ENCODE measurements at places on chromosomes 1 and 21. TPM values are rescaled to one million over a fixed set of nuclear protein-coding genes. Genes with fewer than 3 reads are reported as not detected.

DNA sequence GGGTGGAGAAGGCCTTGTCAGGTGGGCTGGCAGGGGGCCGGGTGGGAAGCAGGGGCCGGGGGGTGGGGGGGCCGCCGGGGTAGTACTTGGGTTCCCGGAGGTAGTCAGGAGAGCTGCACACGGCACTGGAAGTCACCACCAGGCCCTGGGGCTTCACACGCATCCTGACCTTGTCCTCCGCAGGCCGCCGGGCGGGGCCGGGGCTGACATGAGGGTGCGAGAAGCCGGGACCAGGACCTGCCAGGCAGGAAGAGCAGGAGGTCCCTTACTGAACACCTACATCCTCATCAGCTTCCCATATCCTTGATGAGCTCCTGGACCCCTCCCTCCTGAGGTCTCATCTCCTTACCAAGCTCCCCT is 52.0 kb downstream of the AHDC1 start:
- DNase-seq, result no peak

DNA sequence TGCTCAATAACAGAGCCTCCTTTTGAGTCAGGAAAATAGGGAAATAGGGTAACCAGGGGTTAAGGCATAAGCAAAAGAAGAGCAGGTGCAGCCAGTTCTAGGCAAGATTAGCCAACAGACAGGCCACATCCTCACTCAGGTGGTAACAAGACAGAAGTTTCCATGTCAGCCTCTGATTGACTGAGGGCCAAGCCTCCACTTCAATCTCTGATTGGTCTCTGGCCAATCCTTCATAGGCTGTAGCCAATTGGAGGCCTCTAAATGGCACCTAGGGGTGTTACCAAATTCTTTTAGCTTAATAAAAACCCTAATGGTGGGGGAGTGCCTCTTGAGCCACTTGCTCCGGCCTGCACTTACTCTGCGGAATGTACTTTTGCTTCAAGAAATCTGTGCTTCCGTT is 37.2 kb downstream of the LACTBL1 start:
- DNase-seq, result peak; percentile 2

GRCh38 chr1:101451888-101452287 is 215.1 kb downstream of the S1PR1 start:
- DNase-seq, result no peak

GRCh38 chr1:118983558-118984041 is 4.5 kb downstream of the TBX15 start:
- DNase-seq, result no peak

GRCh38 chr1:86823386-86823785 is 90.5 kb downstream of the SELENOF start:
- DNase-seq, result no peak

DNA sequence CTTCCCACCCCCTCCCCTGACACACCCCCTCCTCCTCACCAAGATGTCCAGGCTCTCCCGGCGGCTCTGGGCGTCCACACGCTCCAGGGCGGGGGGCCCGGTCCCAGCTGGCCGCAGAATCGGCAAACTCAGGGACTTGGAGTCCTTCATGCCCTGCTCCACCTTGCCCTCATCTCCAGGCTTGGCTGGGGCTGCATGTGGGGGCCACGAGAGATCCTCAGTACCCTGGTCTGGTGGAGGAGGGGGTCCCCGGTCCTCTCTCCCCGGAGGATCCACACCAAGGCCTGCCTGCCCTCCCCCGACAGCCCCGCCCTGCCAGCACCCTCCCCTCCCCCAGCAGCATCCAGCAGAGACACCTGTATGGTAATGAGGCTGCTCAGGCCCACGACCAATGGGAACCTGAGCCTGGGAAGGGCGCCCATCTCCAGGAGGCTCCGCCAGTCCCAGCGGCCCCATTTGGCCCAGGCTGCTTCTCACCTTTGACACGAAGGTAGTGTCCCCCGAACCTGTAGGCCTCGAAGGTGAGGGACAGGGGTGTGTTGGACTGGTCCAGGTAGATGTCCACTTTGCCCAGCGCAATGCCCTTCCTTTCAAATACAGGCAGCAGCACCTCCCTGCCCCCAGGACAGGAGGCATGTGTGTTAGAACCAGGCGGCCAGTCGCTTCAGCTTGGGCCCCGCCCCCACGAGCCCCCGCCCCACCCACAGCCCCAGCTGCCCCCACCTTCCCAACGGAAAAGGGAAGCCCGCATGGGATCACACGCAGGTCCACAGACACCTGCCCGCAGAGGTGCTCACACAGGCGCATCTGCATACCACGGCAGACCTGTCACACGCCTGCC is 8.2 kb upstream of the TNFRSF25 start:
- DNase-seq, result no peak

DNA sequence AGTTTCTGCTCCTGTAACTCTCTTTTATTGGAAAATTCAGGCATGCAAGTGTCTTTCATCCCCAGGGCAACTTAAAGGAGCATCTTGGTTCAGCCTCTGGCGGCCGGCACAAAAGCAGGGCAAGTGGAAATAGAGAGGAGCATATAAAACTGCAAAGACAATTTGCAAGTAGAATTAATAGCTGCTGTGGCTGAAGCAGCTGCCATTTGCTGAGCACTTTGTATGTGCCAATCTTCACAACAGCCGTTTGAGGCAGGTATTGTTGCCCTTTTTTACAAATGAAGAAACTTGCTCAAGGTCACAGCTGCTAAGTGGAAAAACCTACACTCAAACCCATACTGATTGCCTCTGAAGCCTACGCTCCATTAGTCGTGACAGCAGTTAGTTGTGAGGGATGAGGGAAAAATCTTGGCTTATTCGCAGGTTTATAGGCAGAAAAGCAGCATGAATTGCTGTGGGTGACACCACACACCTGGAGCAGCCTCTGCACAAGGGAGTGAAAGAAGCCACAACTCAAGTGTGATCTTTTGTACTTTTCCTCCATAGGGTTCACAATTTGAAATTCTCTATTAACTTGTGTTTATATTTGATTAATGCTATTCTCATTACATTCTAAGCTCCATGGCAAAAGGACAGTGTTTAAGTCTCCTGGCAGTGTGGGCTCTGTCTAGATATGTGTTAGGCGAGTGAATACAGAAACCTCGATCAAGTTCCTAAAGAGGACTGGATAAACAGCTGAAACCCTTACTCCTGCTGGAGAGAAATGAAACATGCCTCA is 99.0 kb upstream of the BEND5 start:
- no peak for DNase-seq

- no peak for DNase-seq
Observed at GRCh38 chr1:90718411-90719329, 1.6 kb upstream of the BARHL2 start.

GRCh38 chr1:235246022-235246948 is 81.7 kb downstream of the ARID4B start:
- DNase-seq, result no peak

- DNase-seq, result no peak
Observed at GRCh38 chr1:16072616-16073484, 601 bp downstream of the FAM131C start.

GRCh38 chr21:45202889-45203288 is 84.8 kb downstream of the POFUT2 start:
- no peak for DNase-seq

DNA sequence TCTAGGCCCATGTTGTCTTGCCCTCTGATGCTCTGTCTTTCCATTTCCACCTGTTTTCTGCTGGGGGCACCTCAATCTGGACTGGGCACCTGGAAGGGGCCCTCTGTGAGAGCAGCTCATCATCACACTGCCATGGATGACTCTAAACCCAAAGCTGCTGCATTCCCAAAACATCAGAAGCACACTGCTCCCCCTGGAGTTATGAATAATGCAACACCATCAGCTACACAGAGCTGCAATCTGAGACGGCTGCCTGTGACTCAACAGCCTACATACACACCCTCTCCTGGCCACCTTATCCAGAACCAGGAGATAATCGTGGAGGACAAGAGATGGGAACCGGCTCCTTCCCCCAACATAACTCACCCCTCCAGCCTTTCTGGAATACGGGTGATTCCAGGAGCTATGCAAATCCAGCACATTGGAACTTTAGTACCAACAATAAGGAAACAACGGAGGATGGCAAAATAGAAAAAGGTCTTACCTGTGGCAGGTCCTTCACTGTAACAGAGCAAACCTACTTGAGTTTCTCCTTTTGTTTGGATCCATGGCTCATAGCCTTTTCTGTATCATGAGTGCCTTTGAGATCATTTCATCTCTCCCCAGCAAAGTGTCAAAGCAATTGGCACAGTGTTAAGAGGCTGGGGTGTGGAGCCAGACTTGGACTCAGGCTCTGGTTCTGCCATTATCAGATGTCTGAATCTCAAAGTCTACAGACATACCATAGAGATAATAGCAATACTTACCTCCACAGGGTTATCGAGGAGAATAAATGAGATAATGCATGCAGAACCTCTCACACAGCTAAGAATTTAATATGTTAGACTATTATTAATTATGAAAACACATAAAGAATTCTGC is 29.3 kb downstream of the AK2 start:
- DNase-seq, result no peak

- DNase-seq, result no peak
Observed at GRCh38 chr21:40760821-40761220, 86.1 kb downstream of the DSCAM start.

DNA sequence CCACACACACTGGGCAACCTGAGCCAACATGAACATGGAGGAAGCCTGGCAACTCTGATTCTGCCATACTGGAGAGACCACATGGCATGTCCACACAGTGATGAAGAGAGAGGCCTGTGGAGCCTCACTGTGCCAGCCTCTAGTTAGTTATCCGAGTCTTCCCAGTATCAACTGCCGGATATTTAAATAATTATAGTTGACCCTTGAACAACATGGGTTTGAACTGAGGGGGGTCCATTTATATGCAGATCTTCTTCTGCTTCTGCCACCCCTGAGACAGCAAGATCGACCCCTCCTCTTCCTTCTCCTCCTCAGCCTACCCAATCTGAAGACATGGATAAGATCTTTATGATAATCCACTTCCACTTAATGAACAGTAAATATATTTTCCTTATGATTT is 27.8 kb downstream of the DDAH1 start:
- no peak for DNase-seq

DNA sequence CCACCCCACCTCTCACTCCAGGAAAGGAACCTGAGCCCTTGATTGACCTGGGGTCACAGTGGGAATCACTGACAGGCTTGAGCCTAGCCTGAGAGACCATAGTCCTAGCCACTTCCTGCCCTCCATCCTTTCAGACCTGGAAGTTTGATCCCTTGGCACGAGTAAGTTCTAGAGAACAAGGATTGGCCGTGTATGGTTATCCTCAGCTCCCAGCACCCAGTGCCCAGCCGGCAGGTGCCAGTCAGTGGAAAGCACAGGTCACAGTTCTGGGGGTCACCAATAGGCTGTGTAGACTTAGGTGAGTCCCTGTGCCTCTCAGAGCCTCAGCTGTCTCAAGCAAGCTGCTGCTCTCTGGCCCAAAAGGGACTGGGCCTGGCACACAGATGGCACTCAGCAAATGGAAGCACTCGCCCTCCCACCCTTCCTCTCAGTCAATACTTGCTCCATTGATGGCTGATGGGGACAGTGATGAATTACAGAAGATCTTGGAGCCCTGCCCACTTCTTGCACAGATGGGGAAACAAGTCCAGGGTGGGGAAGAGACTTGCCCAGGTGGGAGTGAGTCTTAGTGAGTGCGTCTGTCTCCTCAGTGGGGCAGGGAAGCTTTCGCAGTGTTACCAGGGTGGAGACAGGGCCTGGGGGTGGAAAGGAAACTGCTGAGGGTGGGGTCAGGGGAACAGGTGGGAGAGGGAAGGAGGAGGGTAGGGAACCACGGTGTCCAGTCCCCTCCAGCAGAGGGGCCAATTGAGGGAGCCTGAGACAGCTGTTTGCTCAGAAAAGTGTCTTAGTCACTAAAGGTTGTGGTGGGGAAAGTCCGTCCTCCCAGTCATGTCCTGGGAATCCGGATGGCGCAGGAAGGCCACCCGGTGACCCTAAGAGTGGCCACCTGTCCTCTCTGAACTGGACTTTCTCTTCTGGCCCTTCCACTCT is 2.6 kb upstream of the KCNQ4 start:
- DNase-seq, result peak; percentile 40

DNA sequence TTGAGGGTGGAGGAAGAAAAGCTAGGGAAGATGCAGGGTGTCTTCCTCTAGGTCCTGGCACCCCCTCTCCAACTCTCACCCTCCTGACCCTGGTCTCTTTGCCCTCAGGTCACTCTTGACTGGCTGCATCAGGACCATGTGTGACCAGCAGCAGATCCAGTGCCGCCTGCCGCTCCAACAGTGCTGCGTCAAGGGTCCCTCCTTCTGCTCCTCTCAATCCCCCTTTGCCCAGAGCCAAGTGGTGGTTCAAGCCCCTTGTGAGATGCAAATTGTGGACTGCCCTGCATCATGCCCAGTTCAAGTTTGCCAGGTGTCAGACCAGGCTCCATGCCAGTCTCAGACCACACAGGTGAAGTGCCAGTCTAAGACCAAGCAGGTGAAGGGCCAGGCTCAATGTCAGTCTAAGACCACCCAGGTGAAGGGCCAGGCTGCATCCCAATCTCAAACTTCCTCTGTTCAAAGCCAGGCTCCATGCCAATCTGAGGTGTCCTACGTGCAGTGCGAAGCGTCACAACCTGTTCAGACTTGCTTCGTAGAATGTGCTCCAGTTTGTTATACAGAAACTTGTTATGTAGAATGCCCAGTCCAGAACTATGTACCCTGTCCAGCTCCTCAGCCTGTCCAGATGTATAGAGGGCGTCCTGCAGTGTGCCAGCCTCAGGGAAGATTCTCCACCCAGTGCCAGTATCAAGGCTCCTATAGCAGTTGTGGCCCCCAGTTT is 1.8 kb downstream of the KPRP start:
- no peak for DNase-seq

DNA sequence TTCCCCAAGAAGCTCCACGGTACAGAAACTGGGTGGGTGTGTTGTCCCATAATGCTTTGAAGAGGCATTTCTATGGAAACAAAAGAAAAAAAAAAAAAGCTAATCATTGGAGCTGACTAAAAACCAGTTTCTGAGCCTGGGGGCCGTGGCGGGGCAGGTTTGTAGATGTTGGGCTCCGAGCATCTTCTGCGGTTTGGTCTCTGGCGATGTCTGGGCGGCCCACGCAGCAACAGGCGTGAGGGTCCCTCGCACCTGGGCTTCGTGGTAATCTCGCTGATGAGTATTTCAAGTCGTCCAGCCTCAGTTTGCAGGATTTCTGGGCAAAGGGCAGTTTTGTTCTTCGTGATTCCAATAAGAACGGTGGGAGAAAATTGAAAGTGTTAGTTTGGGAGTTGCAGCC is 6.8 kb downstream of the TP73 start:
- peak; percentile 59 for DNase-seq

GRCh38 chr21:26503414-26503813 is 69.7 kb downstream of the CYYR1 start:
- DNase-seq, result no peak

GRCh38 chr1:248837045-248837780 is 811 bp upstream of the ZNF672 start:
- DNase-seq, result no peak

The CR1L gene
- not detected for total RNA-seq

The MX2 gene
- not detected for total RNA-seq

The FTCD gene
- total RNA-seq, result 4.1 TPM

The HES4 gene
- total RNA-seq, result 137 TPM

The CD53 gene
- not detected for total RNA-seq

The PTCH2 gene
- 1.3 TPM for total RNA-seq

The NBPF3 gene
- 16.3 TPM for total RNA-seq

The GSTM2 gene
- 41.3 TPM for total RNA-seq

The TMCC2 gene
- total RNA-seq, result 5.5 TPM

The PARS2 gene
- 3.2 TPM for total RNA-seq

The FCRL4 gene
- total RNA-seq, result not detected

The F5 gene
- not detected for total RNA-seq

The OPRD1 gene
- total RNA-seq, result 0.10 TPM

The RGSL1 gene
- total RNA-seq, result not detected

The OR2AK2 gene
- not detected for total RNA-seq

All from chondrocyte (in vitro differentiated cells).